ENCODE measurements at places on chromosomes 1 and 21. TPM values are rescaled to one million over a fixed set of nuclear protein-coding genes. Genes with fewer than 3 reads are reported as not detected.

- no peak for DNase-seq
These were observed 4.7 kb downstream of the PKP1 start for GRCh38 chr1:201288007-201288406.

DNA sequence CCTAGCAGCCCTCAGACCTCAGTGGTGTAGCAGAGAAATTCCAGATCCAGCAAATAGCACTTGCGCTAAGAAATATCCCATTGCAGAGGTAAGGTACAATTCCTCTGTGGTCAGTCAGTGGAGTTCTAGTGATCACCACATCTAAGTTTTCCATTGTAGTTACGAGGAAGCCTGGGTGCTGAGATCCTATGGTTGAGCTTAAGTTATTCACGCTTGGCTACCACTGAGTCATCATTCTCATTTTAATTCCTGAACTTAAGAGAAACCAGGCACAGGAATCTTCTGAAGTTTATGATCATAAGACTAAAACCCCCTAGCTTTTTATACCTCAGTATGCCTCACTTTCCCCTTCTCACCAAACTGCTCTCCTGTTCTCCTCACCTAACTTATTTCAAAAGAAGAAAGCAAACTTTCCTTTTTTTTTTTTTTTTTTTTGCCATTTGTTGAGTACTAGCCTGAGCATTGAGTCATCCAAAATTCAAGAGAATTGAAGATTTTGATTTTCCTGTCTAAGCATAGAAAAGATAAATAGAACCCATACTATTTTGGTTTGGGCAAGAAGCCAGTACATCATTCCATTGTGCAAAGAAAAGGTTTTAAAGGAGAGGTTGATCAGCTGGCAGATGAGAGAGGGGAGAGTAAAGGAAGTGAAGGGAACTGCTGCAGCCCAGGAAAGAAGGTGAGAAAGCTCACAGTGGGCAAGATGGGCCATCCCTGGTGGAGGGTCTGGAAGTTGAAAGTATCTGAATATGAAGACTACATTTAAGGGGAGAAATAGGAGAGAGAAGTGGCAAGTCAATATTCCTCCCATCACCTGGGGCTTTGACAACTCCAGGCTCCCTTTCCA, 39.9 kb downstream of the SERBP1 start:
- DNase-seq: no peak

DNA sequence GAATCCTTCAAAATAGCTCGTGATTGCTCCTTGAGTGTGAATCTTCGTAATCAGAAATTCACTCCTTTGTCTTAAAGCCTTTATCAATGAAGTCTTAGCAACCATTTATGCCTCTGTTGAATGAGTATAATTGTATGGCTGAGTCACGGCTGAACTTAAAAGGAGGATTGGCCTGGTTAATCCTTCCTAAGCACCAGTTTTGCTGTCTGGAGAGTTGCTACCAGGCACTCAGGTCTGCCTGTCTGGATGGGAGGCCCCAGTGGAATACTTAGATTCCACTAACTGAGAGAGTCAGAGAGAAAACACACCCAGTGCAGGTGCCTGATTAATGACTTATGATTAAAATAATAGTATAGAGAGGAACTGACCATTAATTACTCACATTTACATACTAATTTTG, 7.6 kb upstream of the HHAT start:
- DNase-seq: no peak

- DNase-seq: no peak
These were observed 103.9 kb downstream of the RAVER2 start for GRCh38 chr1:64848803-64849202.

GRCh38 chr1:221813887-221814286, 72.0 kb upstream of the DUSP10 start:
- DNase-seq: no peak

- DNase-seq: no peak
These were observed 111.9 kb upstream of the SLC44A3 start for GRCh38 chr1:94708299-94708685.

GRCh38 chr1:3787349-3787715, 9.0 kb downstream of the LRRC47 start:
- no peak for DNase-seq

DNA sequence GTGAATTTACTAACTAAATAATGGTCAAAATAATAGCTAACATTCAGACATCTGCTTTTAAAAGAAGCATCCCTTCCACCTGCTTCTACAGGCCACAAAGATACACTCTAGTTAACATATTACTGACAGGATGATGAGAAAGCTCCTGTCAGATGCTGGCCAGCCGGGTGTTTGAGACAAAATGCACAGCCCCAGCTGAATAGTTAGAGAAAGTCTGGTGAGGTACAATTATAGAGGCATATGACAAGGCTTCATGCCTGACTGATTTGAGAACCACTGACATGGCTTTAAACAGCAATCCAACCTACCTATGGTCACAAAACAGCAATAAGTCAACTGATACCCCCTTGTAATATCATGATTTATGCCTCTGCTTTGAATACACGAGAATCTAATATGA, 137.0 kb downstream of the DENND1B start:
- no peak for DNase-seq

- DNase-seq: no peak
These were observed 5.9 kb downstream of the MCOLN3 start for GRCh38 chr1:85042413-85042812.

DNA sequence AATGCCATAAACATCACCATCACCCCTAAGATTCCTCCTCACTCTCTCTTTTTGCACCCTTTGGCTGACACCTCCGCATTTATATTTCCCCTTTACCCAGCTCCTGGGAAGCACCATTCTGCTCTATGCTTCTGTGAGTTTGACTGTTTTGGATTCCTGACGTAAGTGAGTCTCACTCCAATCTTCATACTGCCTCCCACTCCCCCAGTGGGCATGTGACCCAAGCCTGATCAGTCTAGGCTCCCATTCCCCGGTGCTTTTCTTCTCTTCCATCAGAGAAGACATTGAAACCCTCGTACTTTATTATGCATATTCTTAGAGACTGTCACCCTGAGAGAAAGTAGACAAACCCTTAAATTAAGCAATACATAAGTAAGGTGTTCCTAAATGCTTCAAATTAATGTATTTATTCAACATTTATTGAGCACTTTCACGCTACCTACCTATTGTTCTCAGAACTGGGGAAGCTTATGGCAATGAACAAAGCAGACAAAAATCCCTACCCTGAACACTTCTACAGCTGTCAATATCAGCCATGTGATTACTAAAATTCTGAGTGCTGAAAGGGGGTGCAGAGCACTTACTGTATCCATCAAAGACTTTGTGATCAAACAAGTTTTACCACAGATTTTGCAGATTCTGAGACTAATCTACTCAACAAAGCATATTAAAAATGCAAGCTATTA, 43.4 kb upstream of the DIPK1A start:
- DNase-seq: no peak

GRCh38 chr1:65688848-65689247, 103.8 kb upstream of the PDE4B start:
- no peak for DNase-seq

- no peak for DNase-seq
These were observed 95.7 kb upstream of the C1orf105 start for GRCh38 chr1:172324761-172325160.

DNA sequence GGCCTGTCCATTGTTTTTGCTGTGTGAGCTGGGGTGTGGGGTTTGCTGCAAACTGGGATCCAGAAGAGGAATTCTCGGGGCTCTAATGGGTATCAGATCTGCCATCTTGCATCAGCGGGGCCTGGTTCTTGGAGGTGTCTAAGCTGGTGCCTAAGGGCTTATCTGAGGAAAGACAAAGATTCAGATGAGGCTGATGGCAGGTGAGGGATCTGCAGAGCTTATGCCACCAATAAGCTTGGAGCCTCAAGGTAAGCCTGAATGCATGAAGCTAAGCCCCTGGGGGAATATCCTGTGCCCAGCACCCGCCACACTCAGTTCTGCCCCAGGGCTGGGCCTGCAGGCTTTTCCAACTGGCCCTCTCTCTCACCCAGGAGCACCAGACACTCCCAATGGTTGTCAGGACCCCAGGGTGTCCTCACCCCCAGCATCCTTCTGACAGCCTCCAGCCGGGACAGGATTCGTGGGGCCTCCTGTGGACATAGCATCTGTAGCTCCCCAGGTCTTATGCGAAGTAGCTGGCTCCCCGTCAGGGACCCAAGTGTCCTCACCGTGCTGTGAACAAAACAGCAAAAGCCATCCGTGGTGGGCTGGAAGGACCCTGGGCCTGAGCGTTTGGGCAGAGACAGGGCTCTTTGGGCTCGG, 9.5 kb upstream of the GSTM3 start:
- DNase-seq: no peak

DNA sequence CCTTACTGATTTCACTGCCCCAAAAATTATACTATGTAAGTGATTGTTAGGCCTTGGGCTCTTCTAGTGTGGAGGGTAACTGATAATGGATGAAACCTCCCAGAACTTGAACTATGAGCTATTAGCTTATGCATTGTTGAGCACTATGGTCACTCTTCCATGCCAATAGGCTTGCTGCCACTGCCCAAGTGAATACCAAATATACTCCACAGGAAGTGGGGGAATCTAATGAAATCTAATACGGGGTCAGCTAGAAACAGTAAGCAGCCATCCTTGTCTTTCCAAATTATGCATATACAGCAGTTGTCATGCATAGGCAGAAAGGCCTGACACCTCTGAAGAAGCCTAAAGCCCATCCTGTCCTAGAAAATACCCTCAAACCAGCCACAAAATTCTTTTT, 198.7 kb upstream of the PTBP2 start:
- no peak for DNase-seq

- DNase-seq: no peak
These were observed 42.2 kb downstream of the TNNT2 start for GRCh38 chr1:201335174-201335870.

- no peak for DNase-seq
These were observed 2.3 kb upstream of the LYPLAL1 start for GRCh38 chr1:219171192-219171935.

DNA sequence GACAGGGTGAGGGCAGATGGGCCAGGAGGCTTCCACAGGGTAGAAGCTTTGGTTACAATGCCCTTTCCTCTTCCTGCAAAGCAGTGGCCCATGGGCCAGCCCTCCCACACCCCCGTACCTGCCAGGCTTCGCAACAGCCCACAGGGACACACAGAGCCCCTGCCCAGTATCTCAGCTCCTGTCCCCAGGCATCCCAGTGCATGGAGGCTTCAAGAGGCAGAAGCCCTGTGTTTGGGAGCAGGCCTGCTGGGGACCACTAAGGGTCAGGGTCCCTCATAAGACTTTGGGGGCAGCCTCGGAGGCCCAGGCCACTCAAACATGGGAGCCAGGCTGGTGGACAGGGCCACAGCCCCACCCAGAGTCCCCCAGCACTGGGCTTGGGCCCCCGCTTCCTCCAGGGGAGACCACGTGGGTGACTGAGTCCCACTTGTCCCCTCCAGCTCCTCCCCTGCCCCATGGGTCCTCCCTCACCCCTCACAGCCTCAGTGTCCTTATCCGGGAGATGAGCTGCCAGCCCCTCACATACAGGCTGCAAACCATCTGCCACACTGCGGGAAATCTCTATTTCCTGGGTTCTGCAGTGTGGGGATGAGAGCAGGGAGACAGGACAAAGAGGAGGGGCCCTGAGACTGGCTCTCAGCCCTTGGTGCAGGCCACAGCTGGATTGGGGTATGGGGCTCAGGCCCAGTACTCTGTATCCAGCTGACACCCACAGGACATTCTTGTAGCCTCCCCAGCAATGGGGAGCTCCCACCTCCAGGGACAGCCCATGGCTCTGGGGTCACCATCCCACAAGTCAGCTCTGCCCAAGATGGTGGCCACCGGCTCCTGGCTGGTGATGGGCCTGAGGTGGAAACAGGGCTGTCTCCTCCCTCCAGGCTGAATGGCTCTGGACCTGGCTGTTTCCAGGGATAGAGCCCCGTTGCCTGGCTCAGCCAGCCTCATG, 50.7 kb downstream of the WNT9A start:
- DNase-seq: no peak

- DNase-seq: no peak
These were observed 102.5 kb downstream of the TRABD2B start for GRCh38 chr1:47894410-47895278.

DNA sequence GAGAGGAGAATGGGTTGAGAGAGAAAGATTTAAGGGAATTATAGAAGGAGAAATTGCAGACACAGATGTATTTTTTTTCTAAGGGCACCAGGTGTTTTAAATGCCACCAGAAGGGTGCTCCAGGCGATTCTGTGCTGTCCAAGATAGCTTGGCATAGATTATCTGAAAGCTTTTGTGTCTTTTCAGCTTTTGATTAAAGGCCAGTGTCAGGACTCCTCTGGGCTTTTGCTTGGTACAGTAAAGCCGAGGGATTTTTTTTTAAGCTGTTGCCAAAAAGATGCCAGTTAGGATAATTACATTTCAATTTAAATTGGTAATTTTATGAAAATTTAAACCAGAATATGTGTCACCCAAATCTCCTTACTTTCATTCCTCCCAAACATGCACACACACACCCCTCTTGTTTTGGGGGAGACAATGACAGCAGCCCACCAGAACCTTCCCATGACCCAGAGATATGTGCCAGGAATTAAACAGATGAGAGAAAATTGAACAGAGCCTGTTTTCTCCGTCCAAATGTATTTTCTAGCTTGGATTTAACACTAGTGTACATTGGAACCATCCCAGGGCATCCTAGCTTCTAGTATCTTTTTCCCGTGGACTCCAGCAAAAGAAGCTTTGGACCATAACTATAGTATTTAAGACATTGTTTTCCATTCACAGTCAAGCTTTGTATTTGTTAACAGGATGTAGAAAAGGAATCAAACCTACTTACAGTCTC, 670.7 kb upstream of the CXADR start:
- DNase-seq: no peak

GRCh38 chr1:66489972-66490601, 43.9 kb upstream of the SGIP1 start:
- DNase-seq: no peak

- peak; percentile 23 for DNase-seq
These were observed 158.9 kb downstream of the ZBTB18 start for GRCh38 chr1:244209955-244210354.

- no peak for DNase-seq
These were observed 3.4 kb upstream of the KCNN3 start for GRCh38 chr1:154873321-154873950.

DNA sequence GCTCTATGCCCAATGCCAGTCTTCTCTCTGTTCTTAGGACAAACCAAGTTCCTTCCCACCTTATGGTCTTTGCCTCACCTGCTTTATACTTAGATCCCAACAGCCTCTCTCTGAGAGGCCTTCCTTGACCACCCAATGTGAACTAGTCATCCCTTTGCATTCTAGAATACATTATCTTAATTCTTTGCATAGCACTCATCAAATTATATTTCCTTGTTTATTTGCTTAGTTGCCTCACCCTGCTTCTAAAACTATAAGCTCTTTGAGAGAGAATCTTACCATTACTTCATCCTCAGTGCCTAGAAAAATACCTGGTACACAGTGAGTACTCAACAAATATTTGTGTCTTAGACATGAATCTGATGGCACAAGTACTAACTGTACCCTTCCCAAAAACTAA, 8.0 kb downstream of the PIGP start:
- DNase-seq: no peak

The NBPF4 gene
- 0.27 TPM for total RNA-seq

The PLPPR5 gene
- total RNA-seq: not detected

The DDAH1 gene
- total RNA-seq: 0.81 TPM

The AQP10 gene
- total RNA-seq: 0.54 TPM

The OR10J1 gene
- total RNA-seq: under 0.01 TPM

The APCS gene
- total RNA-seq: not detected

The TTC39A gene
- total RNA-seq: 0.54 TPM

The GDAP2 gene
- 9.2 TPM for total RNA-seq

The ESRRG gene
- not detected for total RNA-seq

The SPATA46 gene
- not detected for total RNA-seq

The CAMTA1 gene
- 19.9 TPM for total RNA-seq

The TCEA3 gene
- total RNA-seq: not detected

The AK5 gene
- total RNA-seq: 0.54 TPM

The ADCY10 gene
- under 0.01 TPM for total RNA-seq

The MNDA gene
- total RNA-seq: 1.1 TPM

The TMPRSS15 gene
- not detected for total RNA-seq

The DLGAP3 gene
- total RNA-seq: 0.27 TPM

Data from hematopoietic multipotent progenitor cell (in vitro differentiated cells).